Glomerular endothelial cell (primary cell): ENCODE measurements at places on chromosomes 7 and 10.

DNA sequence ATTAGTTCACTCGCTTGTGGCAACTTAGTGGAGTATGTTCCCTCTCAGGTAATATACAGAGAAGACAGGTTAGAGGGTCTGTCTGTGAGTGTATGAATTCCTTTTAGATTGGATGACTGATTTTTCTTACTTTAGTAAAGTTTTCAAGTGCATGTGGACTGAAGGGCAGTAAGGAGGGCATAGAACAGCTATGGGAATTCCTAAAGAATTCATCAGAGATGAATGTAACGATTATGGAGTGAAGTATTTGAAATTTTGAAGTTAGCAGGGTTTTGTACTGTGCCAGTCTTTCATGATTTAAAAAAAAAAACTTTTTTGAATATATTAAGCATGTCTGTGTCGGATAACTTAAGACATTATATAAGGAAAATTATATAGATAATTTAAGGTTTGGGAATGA lies 15.5 kb downstream of the MAPK8 start:
- no peak for DNase-seq

DNA sequence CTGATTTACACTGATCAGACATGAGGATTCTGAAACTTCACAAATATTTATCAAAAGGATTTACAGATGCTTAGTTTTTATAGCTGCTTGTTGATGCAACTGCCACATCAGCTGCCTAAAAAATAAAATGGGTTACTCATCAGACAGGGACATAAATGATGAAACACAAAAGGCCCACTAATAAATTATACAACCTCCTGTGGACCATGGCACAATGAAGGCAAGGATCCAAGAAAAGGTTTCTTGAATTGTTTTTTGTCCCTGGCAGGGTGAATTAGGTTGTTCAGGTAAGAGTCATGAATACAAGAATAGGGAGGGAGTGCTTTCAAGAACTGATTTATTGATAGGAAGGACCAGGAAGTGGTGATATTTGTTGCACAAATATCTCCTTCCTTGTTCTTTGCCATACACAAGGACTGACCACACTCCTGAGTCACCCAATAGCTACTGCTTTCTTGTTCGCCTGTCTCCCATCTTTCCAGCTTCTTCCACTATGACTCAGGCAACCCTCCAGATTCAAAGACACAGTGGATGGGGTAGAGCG lies 234.5 kb downstream of the AHR start:
- no peak for DNase-seq

GRCh38 chr10:23344241-23344841 lies at the start of gene C10orf67:
Gene C10orf67 (minus strand): TSS chr10:23344797. CDS start chr10:23344774, 23 bp downstream.
- no peak for DNase-seq

GRCh38 chr10:132939957-132940790 lies 2.2 kb downstream of the CFAP46 start:
- no peak for DNase-seq
